ENCODE measurements at places on chromosomes 12 and 14.

DNA sequence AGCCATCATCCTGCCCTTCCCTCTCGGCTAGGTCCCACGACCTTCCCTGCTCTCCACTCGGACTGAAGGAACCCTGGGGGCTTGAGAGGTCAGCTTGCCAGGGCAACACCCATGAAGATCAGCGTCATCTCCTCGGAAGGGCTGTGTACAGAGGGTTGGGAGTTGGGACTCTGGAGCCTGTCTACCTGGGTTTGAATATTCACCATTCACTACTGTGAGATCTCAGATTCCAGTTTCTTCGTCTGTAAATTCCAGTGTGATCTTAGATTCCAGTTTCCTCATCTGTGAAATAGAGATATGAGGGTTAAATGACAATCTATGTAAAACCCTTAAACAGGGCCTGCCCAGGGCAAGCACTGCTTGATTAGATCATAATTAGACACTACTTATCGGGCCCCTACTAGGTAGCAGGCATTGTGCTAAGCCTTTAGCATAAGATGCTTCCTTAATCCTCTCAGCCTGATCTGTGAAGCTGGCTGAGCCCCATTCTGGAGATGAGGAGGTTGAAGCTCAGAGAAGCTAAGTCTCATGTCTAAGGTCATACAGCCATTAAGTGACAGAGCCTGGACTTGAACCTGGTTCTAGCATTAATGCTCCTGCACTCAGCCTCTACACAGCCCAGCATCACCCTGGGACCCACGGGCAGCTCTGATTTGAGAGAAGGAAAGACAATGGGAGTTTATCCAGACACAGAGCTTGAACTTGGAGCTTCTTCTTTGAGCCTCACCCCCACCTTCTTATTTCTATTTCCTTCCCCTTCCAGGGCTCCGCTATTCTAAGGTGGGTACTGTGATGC lies 612 bp upstream of the ZDHHC22 start:
- DNase-seq, result no peak

DNA sequence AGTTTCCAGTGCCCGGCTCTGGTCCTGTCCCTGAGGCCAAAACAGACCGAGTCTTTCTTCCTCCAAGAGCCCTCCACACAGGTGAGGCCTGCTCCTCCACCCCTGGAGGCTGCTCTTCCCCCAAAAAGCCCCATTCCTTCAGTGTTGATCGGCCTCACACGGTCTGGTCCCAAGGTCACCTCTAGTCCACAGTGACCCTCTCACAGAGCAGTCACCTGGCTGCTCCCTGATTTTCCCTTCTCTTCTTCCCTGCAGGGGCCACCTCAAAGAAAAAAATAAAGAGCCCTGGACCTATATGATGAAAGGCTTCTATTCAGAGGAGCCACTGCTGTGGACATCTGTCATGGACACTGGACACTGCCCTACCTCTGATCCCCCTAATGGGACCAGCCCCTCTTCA lies 42.5 kb downstream of the TTC7B start:
- DNase-seq, result no peak

DNA sequence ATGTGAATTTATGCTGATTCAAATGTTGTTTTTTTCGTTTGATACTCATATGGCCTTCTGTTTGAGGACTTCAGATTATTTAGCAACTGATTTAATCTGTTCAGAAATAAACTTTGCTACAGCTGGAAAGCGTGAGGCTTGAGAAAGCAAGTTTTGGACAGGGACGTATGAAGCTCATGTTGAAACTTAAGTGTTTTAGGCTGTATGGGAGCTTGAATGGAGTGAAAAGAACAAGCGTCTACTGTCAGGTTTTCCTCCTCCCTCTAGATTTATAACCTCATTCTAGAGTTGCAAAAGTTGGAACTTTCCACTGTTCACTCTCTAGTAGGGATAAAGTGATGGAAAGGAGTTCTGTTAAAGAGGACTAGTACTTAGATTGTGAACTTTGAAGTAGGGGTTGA lies 1.0 kb downstream of the PRPF39 start:
- no peak for DNase-seq

DNA sequence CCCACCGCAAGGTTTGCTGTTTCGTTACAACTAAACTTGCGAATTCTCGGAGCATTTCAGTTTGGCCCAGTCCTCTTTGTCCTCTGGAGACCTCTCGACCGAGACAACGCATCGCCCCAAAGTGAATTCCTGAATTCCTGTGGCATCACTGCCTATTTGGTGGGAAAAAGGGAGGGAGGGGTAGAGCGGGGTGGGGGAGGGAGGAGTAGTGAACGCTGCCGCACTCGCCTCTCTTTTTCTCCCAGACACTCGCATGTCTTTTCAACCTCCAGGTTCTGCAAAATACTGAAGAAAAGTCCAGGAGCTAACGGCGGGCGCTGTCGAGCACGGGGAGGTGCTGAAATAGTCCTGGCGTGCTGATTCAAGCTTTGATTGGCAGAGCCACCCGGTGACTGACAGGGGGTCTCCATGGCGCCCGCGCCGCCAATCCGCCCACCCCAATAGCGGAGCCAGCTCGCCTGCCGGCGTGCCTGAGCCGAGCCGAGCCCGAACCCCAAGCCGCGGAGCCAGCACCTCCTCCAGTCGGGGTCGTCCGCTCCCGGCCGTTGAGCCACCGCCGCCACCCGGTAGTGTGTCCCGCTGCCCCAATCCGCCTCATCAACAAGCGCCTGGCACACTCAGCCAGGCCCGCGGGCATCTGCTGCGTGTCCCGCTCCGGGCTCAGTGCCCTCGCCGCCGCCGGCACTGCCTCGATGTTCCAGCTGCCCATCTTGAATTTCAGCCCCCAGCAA lies at the start of gene SIX6:
Gene SIX6 (plus strand): TSS at position 440 of the 731 bp plus-strand sequence. CDS start 253 bp downstream, at position 693.
- no peak for DNase-seq

GRCh38 chr12:39427360-39427808 lies 15.5 kb downstream of the KIF21A start:
- no peak for DNase-seq

GRCh38 chr14:53047307-53048069 lies 96.6 kb upstream of the FERMT2 start:
- no peak for DNase-seq

DNA sequence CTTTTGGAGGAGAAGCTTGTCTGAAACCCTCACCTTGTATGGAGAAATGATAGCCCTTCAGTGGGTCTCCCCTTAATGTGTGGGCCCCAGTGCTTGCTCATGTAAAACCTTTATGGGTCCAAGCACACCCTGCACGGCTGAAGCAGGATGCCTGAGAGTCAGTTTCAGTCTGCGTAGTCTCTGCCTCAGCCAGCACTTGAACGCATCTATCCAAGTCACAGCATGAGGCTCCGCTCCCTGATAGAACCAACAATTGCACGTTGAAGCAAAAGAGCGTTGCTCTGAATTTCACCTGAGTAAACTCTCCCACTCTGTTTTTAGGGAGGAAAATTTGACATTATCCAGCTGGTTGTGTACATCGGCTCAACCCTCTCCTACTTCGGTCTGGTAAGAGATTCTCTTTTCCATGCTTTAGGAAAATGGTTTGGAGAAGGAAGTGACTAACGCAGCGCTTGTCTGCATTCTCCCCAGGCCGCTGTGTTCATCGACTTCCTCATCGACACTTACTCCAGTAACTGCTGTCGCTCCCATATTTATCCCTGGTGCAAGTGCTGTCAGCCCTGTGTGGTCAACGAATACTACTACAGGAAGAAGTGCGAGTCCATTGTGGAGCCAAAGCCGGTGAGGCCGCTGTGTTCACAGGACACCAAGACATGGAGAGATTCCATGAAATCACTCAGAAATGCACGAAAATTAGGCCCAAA lies 33.0 kb upstream of the P2RX4 start:
- DNase-seq, result no peak

- DNase-seq, result no peak
Measured at GRCh38 chr12:112191840-112192321, 66.5 kb downstream of the TRAFD1 start.

DNA sequence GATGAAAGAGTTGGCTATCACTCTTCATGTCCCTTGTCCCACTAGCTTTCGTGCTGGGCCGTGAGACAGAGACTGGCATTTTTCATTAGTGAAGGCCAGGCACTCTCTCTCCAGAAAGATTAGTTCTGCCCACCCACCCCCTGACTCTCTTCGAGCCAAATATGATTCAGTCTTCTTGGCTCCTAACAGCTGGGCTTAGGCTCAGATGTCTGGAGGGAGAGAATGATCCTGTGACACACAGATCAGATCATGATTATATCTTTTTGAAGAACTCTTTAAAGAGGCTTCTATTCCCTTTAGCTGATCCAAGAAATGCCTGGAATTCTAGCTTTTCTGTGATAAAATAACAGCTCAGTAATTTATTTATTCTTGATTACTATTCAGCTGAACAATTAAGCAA lies 5.2 kb upstream of the GNG2 start:
- DNase-seq, result no peak

DNA sequence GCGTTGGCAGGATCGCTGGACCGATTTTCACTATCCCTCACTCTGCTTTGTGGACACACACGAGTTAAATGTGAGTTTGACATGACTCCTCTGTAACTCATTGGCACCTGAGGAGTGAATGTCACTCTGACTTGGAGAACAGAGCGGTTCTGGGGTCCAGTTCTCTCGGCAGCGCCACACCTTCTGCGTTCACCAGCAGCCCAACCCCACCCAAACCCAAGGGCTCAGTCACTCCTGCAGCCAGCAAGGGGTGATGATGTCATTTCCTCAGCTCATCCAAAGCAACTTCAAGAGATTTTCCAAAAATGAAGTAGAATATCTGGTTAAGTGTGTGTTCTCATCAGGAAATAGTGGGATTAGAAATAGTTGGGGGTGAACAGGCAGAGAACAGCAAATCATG lies 36.3 kb downstream of the ADGRD1 start:
- DNase-seq, result no peak

- no peak for DNase-seq
Measured at GRCh38 chr12:57156701-57157403, 9.4 kb upstream of the LRP1-AS start.

DNA sequence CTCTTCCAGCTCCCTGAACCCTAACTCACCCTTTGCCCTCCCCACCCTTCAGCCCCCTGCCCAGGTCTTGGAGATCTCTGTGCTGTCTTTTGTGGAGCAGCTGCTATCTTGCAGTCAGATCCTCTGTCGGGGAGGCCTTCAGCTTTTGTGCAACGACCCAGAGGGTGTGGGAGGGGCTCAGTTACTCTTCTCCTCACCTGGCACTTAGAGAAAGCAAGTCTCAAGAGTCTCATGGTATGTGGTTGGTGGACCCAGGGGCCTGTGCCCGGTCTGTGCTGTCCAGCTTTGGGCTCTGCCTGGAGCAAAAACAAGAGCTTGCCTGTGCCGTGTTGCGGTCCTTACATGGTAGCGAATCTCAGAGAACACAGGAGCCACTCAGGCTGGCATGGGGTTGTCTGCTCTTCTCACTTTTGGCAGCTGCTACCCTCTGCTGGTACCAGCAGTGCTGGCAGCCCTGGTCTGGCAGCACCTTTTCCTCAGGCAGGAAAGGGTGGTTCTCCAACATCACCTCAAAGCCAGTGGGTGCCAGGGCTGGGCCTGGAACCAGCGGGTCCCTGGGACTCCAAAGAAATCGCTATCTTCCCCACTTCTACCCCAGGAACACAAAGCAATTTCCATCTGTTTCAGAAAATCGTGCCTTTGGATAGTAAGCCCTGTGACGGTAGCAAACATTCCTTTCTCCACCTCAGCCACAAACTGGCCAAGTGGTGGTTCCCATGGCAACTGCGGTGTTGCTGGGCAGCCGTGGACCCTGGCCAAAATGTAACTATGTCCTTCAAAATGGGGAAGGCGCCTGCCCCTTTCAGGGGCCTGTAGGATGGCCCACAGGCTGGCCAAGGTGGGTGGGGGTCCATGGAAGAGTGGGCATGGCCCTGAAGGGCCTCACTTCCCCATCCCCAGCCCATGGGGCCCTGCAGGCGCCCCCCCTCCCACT lies 90.0 kb downstream of the RIN3 start:
- no peak for DNase-seq

DNA sequence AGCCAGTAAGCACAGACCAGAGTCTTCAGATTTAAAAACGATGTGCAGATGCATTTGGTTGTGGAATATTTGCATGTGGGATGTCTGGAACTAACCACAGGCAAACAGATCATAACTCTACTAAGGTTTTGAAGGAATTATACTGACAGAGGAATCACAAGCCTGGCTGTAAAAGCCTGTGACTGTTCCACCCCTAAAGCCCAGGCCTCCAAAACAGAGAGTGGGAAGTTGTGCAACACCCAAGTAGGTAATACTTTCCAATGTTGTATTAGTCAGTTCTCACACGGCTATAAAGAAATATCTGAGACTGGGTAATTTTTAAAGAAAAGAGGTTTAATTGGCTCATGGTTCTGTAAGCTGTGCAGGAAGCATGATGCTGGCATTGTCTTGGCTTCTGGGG lies 68.1 kb upstream of the DCD start:
- DNase-seq, result no peak

GRCh38 chr14:94364964-94365363 lies 23.4 kb downstream of the SERPINA1 start:
- no peak for DNase-seq

GRCh38 chr14:63204407-63205043 lies at the start of gene RHOJ:
RHOJ (plus strand) TSS chr14:63204443; CDS start chr14:63204870, 427 bp downstream.
- DNase-seq, result no peak

- no peak for DNase-seq
Measured at GRCh38 chr14:97013878-97014277, 216.7 kb downstream of the VRK1 start.

GRCh38 chr12:87092421-87092820 lies 836.2 kb upstream of the MGAT4C start:
- DNase-seq, result no peak

GRCh38 chr12:64825143-64826021 lies 935 bp downstream of the TBC1D30 start:
- no peak for DNase-seq

DNA sequence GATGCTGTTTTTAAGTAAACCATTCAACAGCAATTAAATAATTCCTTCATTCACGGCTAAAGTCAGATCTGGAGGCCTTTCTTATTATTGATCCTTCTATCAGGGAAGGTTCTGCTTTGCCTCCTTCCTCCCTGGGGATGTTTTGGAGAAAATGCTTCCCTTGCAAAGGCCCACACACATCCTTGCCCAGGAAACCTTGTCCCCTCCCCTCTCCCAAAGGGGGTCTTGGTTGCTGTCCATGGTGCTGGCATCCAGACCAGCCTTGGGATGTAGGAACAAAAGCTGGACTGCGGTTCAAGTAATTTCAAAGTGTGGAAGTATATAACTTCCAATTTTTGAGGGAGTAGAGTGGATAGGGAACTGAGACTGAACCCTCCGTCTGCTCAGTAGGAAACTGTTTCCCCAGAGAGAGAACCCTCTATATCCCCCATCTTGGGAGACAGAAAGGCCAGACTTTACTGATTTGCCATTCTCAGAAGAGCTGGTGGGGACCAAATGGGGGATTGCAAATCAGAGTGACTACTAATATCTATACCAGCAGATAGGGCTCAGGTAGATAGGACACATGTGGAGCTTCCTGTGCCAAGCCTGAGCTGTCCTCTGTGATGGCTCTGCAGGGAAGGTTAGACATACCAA lies 5.6 kb downstream of the MARCHF9 start:
- DNase-seq, result no peak

- no peak for DNase-seq
Measured at GRCh38 chr12:57641699-57642442, 8.9 kb upstream of the B4GALNT1 start.

DNA sequence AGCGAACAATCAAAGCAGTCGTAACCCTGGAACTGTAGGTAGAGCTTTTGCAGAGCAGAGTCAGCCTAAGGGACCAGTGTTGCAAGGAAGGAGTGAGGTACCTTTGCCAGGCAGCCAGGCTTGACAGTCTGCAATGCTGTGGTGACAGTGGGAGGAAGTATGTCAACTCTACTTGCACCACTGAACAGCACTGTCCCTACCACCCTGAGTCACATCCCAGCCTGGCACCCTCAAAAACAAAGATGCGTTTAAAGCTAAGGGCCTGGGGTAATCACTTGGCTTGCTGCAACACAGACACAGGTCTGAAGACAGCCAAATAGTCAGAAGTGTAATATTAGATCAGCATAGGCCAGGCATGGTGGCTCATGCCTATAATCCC lies 141.9 kb downstream of the DPF3 start:
- DNase-seq, result no peak

GRCh38 chr12:27965411-27965810 lies 7.1 kb downstream of the PTHLH start:
- no peak for DNase-seq
